ENCODE measurements at places on chromosomes 3 and 15.
A peak's percentile ranks its signal among the peaks of the same experiment; 100 is the strongest.

DNA sequence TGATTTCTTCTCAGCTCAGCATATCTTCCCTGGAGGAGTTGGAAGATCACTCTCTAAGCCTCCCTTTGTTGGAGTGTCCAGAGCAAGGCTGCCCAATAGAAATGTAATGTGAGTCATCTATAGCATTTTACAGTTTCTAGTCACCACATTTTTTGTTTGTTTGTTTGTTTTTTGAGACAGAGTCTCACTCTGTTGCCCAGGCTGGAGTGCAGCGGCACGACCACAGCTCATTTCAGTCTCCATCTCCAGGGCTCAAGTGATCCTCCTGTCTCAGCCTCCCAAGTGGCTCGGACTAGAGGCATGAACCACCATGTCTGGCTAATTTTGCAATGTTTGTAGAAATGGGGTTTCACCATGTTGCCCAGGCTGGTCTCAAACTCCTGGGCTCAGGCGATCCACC, 21.3 kb downstream of the KLHL6 start:
- no peak for DNase-seq

- no peak for DNase-seq
Observed at GRCh38 chr3:195203606-195204005, 67.4 kb downstream of the XXYLT1 start.

DNA sequence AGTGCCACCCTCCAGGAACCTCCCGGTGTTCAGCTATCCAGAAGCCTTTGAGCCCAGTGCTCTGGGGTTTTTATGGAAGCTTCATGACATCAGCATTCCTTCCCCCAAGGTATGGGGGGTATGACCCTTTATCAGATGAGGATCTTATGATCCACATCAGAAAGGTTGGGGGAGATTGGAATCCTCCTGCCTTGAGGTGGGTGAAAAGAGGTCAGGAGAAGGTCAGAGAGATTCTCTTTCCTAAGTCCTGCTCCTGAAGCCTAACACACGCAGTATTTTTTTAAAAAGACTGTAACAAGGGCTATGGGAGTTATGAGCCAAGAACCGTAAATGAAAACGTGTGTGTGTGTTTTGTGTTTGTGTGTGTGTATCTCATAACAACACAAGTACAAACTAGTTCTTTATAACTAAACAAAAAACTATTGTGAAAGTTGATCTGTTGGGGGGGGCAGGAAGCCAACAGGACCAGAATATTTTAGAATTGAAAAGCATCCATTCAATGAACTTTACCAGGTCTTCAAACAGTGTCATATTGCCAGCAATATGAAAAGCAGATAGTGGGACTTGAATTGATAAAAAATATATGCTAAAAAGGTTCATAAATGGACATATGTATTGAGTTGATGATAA, 13.2 kb downstream of the MKRN3 start:
- DNase-seq: no peak

- no peak for DNase-seq
Observed at GRCh38 chr3:43580181-43580580, 41.6 kb downstream of the ANO10 start.

- DNase-seq: no peak
Observed at GRCh38 chr3:16670191-16670590, 65.0 kb upstream of the DAZL start.

DNA sequence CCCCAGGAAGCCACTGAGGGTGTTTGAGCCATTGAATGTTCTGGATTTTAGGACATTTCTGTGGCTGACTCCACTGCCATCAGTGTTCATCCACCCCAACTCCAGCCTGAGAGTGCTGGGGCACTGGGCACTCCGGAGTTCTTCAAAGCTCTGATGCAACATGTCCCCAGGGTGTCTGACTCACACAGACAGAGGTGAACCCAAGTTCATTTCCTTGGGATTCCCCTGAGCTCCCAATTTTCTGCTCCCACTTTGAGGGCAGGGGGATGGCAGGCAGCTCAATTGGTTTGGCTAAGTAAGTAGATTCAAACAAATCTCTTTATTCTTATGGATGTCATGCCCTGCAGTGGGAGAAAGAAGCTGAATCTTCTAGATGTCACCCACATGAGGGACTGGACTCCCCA, 2.2 kb downstream of the STRA6 start:
- DNase-seq: no peak

- DNase-seq: no peak
Observed at GRCh38 chr15:26773917-26774316, 1.1 kb upstream of the GABRB3 start.

DNA sequence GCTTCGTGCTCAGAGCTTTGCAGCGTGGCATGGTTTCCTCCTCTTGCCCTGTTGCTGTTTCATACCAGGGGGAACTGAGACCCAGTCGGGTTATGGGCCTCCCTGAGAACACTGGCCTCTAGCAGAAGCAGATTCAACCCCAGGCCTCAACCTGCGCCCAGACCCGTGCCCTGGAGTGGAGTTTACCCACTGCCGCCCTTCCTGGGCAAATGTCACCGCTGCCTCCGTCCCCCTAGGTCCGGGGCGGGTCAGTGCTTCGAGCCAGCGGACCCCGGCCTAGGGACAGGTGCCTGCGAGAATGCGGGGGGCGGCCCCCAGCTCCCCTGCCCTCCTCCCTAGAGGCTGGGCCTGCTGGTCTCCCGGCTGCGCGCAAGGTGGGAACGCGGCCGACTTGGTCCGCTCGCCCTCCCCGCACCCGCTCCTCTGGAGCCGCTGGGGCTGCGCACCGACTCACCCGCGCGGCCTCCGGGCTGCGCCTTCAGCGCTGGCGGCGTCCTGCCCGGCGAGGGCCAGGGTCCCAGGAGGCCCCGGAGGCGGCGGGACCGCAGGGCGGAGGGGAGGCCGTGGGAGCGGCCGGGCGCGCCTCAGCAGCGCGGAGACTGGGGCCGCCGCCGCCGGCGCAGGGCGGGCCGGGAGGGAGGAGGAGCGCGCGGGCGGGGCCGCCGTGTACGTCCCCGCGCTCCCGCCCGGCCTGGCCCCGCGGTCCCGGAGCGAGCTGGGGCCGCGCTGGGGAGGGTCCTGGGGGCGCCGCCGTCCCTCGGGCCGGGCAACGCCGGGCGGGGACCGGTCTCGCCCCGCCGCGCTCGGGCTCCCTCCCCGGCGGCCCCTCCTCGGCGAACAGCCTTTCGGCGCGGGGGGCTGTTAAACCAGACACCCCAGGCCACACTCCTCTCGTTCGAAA, at the start of gene PIGZ:
Gene PIGZ (minus strand): TSS at position 601 of the 901 bp plus-strand sequence. CDS start 16,802 bp downstream, outside the sequence.
- DNase-seq: peak; percentile 54

GRCh38 chr15:70439304-70439877, 324.0 kb downstream of the UACA start:
- no peak for DNase-seq

DNA sequence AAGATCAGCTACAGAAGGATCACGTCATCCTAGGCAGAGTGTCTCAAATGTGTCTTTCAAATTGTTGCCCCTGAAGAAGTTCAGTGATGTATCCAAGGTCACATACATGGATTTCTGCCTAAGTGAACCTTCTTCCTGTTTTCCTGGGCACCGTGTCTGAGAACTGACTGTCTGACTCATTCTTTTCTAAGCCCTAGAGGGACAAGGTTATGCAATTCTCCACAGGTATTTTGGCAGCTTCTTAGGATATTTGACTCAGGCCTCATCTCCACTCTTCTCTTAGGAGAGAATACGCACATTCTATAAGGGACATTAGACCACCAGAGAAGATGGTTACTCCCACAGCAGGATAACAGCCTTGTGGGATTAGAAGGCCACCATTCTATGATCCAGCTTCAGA, 391.9 kb upstream of the THBS1 start:
- DNase-seq: no peak

- no peak for DNase-seq
Observed at GRCh38 chr15:70491641-70492040, 271.7 kb downstream of the UACA start.

- DNase-seq: no peak
Observed at GRCh38 chr3:3806856-3807255, 7.6 kb downstream of the LRRN1 start.

DNA sequence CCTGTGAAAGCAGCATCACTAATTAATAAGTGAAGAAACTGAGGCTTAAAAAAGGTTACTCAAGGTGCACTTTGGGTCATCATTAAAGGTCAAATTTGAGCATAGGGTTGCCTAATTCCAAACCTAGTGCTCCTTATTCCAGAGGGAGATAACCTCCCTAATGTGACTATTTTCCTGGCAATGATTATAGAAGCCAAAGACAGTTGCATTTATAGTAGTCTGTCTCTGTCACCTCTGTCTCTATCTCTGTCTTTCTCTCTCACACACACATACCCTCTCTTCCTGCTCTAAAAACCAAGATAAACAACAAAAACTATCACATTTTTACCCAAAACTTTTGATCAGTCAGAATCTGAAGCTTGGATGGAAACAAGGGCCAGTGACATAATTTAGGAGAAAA, 172.0 kb upstream of the LMCD1 start:
- no peak for DNase-seq

GRCh38 chr3:128052595-128053351, 536 bp downstream of the SEC61A1 start:
- no peak for DNase-seq
